ENCODE measurements at places on chromosomes 3 and 15.

DNA sequence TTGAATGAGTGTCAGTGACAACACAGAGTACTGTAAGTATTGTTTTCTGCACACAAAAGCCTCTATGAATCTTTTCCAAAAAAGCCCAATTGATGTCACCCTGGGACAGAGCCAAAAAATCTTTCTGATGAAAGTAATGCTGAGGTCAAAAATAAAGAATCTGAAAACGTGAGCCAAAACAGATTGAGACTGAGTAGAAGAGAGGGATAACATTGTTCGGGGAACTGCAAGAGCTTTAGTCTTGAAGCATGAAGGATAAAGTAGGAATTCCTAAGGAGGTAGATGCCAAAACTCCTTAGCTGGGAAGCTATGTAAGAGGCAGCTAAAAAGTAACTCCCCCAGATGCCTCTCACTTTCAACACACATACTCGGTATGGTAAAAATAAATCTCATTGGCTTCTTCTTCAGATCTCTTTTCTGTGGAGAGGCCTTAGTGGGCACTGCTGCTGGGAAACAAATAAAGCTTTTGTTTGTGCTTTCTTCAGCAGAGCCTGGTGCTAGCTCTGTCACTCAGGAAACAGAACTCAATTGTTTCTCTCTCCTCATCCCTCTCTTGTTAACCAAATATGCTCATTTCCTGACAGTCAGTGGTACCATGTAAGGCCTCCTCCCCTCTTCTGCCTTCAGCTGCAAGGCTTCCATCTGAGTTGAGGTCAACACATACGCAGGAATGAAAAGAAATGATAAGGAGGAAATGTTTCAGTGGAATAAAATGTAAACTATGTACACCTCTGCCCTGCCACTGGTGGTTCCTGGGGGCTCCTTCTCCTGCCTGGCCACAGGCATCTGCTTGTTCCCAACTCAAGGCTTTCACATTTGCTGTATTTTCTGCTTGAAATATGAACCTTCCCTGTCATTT, 58.1 kb downstream of the CD200 start:
- peak; percentile 74 for DNase-seq

GRCh38 chr3:132972333-132972732, 65.9 kb upstream of the TMEM108 start:
- DNase-seq: no peak

GRCh38 chr3:23256741-23257435, 53.8 kb downstream of the UBE2E2 start:
- no peak for DNase-seq

GRCh38 chr3:94317017-94317416, 254.2 kb downstream of the NSUN3 start:
- no peak for DNase-seq

- no peak for DNase-seq
Observed at GRCh38 chr3:58621086-58621830, 44.1 kb upstream of the FAM107A start.

DNA sequence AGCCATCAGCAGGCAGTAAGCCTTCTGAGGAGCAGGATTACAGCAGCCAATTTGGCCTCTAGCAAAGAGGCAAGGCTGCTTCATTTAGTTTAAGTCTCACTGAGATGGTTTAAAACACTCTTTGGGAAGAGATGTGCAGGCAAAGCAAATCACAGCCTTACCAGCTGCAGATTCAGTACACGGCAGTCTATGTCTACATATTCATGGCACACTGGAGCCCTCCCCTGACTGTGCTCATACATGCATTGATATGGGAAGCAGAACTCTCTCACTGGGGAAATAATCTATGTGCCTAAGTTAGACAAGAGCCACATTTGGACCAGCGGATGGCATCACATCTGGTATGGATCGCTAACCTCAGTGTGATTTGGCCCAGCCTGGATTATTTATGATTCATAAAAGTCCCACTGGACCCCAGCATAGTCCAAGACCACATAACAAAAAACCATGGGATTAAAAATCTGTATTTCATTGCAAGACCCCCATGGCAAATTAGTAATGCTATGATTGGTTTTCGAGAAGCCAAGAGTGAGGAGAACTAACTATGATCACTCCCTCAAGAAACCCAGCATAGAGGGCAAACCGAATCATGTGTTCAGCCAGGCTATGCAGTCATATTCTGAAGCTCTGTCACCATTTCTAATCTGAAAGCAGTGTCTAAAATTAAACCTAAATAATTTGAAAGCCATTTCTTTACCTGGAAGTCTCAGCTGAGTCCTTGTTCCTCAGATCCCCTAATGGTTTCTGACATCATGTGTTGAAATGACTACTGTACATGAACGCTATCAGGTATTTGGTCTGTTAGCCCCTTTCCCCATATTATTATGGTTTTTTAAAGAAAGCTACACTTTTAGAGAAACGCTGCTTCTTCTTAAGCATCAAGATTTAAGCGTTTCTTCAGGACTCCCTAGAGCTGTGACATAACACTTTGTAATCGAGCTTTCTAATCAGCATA, 1.2 kb downstream of the PRICKLE2 start:
- DNase-seq: no peak

DNA sequence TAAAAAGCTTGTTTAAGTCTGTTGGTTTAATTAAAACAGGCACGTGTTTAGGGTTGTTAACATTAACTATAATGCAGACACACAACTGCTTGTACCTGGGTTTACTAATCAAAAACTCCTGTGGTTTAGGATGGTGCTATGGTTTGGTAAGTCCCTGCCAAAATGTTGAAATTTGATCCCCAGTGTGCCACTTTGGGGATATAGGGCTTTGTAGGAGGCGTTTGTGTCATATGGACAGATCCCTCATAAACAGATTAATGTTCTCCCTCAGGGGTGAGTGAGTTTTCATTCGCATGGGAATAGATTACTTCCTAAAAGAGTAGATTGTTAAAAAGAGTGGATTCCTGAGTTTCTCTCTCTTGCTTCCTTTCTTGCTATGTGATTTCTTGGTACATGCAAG, 18.7 kb upstream of the GK5 start:
- DNase-seq: no peak

- DNase-seq: no peak
Observed at GRCh38 chr3:198092276-198092675, 132.3 kb downstream of the LMLN start.

DNA sequence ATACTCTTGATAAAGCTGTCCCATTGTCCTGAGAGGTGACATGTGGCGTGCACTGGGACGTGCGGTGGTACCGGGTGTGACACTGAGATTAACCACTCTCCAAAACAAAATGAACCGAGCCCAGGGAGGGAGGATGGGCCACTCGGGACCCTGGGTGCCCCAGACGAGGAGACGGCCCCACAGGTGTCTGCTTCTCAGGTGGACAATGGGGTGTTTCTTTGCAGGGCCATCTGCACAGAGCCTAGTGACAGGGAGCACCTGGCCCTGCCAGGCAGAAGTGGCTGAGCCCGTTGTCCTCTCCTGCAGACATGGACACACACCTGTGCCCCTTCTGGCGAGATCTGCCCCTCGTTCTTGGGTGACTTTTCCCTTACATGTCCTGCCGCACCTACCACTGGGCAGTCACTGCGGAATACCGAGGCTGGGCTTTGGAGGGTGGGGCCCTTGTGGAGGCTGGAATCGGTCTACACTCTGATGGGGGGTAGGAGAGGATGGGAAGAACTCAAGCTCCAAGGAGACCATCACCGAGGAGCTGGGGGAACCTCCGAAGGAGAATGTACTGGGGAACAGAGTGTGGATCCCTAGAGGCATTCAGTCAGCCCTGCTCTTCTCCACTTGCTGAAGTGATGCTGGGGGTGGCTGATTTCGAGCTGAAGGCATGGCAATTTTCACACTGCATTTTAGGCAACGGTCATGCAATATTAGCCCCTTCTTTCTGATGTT, 153.5 kb downstream of the ATP10A start:
- no peak for DNase-seq

DNA sequence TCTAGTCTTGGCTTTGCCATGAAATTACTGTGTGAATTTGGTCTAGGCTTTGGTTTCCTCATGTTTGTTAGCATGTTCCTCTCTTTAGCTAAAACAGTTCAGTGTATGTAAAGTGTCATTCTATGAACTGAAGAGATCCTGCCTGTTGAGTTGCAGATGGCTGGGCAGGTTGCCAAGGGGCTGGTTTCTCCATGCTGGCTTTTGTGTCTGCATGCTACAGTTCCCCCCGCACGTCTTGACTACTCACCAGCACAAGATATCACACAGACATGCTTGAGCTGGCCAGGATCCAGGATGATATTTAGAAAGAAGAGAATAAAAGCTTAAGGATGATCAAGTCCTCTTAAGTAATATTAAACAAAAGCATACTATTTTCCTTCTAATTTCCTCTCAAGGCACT, 90.2 kb downstream of the CERS3 start:
- no peak for DNase-seq

GRCh38 chr3:97885931-97886824, 64.4 kb downstream of the CRYBG3 start:
- DNase-seq: no peak

- DNase-seq: no peak
Observed at GRCh38 chr3:172685331-172686214, 25.3 kb downstream of the NCEH1 start.

DNA sequence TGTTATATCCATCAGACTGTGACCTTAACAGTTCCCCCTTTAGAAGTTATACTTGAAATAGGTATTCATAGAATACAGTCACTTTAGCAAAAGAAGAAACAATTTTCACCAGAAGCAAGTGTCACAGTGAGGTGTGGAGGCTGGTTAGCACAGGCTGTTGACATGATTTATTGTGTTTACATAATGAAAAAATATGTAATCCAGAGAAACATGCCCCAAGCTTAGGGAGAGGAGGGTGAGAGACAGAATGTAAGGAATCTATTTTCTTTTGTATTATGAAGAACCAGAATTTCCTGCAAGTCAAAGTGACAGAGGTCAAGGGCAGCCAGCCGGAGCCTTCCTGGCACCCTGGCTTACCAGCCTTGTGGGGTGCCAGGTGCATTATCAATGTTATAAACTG, 4.0 kb downstream of the IL12A start:
- DNase-seq: no peak

GRCh38 chr3:127490271-127491023, 100.1 kb downstream of the TPRA1 start:
- no peak for DNase-seq

DNA sequence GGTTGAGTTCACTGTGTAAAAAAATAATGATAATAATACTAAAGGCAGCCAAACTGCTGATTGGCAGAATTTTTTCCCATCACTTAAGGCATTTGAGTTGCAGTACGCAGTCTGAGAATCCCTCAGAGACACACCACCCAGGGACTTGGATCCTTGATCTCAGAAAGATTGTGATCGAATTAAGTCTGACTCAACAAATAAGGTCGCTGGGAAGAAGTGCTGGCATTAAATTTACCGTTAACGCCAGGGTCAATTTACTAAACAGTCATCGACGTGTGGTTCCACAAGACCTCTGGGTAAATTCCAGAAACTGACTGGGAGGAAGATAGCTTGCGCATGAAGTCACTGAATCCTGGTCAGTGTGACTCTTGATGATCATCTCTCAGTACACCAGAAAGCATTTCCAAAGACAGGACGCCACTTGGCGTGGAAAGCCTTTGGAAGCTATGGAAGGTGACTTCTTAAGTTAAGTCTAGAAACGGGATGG, 48.3 kb upstream of the CGNL1 start:
- DNase-seq: no peak

- no peak for DNase-seq
Observed at GRCh38 chr15:26771578-26772153, 1.2 kb downstream of the GABRB3 start.

GRCh38 chr3:186599142-186599784, 13.6 kb upstream of the AHSG start:
- peak; percentile 62 for DNase-seq

DNA sequence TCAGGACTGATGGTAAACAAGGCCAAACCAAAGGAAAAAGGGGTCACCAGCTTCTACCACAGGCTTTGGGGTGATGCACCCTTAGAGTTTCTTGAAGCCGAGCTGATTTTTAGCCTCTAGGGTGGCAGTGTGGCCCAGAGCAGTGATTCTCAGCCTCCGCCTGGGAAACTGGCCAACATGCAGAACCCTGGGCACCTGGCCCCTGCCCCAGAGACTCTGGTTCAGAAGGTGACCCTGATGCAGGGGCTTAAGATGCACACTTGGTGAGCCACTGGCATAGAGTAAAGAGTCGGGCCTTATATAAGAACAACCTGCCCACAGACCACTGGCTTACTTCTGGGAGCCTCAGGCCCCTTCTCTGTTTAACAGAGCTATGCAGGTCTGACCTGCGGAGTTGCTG, 44.5 kb downstream of the SYNM start:
- DNase-seq: no peak

- DNase-seq: no peak
Observed at GRCh38 chr15:99956022-99956775, 223.0 kb upstream of the LYSMD4 start.

GRCh38 chr3:39065197-39065596, 13.4 kb downstream of the WDR48 start:
- peak; percentile 44 for DNase-seq

GRCh38 chr3:47571391-47572175, 7.1 kb downstream of the CSPG5 start:
- no peak for DNase-seq

DNA sequence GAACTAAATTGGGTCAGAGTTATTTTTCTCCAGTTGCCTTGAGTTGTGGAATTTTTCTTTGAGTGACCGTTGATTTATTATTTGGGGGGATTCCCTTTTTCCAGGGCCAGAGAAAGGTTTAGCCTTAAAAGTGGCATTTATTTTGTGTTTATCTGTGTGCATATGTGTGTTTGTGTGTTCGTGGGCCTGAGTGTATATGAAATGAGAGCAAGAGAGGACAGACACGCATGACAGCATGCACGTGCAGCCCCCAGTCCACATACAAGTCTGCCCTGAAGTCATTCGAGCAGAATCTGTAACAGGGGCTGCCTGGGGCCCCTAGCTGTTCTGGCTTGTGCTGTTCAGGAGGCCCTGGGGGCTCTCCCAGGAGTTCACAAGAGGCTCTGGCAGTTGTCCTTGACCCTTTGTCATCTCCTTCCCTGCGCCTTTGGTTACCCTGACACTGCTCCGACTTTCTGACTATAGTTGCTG, 18.3 kb upstream of the TRAK1 start:
- no peak for DNase-seq

DNA sequence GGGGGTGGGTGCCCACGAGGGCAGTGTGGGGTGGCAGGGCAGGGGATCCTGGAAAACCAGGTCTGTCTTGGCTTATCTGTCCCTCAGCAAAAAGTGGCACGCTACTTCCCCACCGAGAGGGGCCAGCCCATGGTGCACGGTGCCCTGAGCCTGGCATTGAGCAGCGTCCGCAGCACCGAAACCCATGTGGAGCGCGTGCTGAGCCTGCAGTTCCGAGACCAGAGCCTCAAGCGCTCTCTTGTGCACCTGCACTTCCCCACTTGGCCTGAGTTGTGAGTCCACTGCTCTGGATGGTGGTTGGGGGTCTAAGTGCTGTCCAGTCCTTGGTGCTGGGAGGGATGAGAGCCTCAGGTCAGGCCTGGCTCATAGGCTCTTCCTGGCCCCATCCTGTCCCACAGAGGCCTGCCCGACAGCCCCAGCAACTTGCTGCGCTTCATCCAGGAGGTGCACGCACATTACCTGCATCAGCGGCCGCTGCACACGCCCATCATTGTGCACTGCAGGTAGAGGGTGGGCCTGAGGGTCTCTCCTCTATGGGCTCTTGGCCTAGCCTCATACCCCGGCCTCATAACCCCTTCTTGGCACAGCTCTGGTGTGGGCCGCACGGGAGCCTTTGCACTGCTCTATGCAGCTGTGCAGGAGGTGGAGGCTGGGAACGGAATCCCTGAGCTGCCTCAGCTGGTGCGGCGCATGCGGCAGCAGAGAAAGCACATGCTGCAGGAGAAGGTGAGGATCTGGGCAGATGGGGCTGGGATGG, 31.1 kb downstream of the PTPN23 start:
- DNase-seq: no peak

Measured in SW480 (cell line).